Cerebellum (tissue), 4 donors: ENCODE measurements at places on chromosomes 12 and 14.

- no peak for DNase-seq
These were observed 201.5 kb downstream of the FOXN3 start for GRCh38 chr14:89215531-89215930.

GRCh38 chr12:30970559-30971197 lies 44.1 kb downstream of the TSPAN11 start:
- DNase-seq: no peak

GRCh38 chr12:30111719-30112118 lies 328.0 kb upstream of the TMTC1 start:
- no peak for DNase-seq

GRCh38 chr14:104546591-104547309 lies 32.8 kb upstream of the C14orf180 start:
- no peak for DNase-seq

DNA sequence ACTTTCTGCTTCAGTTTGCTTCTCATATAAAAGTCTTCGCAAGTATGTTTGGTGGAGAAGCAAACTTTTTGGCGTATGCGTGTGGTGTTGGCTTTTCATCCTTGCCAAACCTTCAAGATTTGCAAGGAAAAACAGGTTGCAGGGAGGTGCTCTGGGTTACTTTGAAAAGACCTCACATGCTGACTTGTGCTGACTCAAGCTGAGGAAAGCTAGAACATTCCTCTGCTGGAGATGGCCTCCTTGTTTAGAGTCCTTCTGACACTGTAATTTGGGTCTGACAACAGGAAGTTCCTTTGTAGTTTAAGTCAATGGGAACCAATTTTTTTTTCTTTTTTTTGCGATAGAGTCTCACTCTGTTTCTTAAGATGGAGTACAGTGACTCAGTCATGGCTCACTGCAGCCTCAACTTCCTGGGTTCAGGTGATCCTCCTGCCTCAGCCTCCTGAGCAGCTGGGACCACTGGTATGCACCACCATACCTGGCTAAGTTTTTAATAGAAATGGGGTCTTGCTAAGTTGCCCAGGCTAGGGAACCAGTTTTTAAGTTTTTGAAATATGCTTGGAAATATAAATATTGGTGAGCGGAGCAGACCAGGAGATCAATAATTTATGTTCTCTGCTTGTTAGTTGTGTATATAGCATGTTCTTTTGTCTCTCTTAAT lies 2.6 kb upstream of the ACACB start:
- DNase-seq: no peak
